Stimulated activated CD4-positive, alpha-beta T cell treated with anti-CD3 and anti-CD28 coated beads, Interleukin-1b, Interleukin-23, amount 100 ng/mL, for 48 hours (primary cell): ENCODE measurements at places on chromosomes 1 and 21.

- DNase-seq = no peak
Observed at GRCh38 chr1:74637296-74637695, 36.3 kb downstream of the ERICH3 start.

GRCh38 chr1:212777151-212777550, 14.4 kb downstream of the NSL1 start:
- no peak for DNase-seq

DNA sequence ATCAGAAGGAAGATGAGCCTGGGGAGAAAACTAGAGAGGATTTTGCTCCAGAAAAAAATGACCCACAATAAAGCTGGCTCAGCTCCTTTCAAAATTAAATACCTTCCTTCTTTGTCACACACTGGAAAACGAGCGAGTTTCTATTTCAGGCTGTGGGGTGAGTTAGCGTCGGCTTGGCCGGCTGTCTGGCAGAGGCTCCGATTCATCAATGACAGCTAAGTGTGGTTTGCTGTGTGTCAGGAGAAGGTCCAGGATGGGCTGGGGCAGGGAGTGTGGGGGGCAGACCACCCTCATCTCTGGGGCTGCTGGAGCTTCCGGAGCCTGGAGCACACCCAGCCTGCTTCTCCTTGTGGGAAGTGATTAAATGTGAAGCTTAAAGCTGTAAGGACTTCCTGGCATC, 120.2 kb downstream of the ETS2 start:
- no peak for DNase-seq

- no peak for DNase-seq
Observed at GRCh38 chr1:10776190-10776905, 20.1 kb downstream of the CASZ1 start.

GRCh38 chr1:50858761-50859160, 101.3 kb downstream of the FAF1 start:
- no peak for DNase-seq

- DNase-seq = no peak
Observed at GRCh38 chr1:9680828-9681227, 29.3 kb downstream of the PIK3CD start.

DNA sequence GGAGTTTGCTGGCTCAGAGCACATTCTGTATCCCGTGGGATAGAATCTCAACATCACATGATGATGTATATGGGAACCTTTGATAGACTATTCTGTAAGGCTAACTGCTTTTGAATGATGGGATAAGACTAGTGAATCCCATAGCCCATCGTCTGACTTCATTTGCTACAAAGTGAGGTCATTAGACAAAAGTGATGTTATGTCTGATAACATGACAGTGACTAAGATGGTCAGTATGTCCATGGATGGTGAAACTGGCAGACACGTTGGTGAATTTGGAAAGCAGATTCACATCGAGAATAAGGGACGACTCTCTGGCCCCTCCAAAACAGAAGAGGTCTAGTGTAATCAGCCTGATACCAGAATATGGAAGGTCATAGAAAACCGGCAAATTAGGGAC, 108.4 kb downstream of the HHAT start:
- DNase-seq = no peak

DNA sequence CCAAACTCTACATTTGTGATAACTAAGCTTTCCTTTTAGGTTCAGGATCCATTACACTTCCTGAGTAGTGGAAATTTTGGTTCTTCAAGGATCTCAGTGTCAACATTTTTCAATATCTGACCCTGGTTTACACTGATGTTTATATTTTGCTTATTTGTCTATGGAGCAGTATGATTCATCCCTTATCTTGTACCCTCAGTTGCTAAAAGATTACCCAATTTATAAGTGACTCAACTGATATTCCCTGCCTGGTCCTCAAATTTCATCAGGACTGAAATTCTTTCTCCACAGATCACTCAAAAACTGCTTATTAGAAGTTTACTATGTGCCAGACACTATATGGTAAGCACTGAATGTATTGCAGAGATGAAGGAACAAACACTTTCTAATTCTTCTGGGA, 139.1 kb upstream of the CHRM3 start:
- no peak for DNase-seq

DNA sequence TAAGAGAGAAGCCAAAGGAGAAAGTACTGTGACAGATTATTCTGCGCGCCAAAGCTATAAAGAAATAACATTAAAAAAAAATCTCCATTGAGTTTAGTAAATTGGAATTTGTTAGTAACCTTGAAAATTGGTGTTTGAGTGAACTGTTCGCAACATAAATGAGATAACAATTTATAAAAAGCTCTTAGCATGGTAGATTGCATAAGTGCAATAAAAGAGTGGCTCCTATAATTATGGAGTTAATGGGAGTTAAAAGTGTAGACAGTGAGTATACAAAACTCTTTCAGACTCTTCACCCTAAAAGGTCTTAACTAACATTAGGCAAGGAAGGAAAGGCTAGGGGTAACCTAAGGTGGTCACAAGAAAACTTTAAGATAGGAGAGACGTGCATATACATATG, 50.6 kb downstream of the RPRD2 start:
- DNase-seq = no peak

DNA sequence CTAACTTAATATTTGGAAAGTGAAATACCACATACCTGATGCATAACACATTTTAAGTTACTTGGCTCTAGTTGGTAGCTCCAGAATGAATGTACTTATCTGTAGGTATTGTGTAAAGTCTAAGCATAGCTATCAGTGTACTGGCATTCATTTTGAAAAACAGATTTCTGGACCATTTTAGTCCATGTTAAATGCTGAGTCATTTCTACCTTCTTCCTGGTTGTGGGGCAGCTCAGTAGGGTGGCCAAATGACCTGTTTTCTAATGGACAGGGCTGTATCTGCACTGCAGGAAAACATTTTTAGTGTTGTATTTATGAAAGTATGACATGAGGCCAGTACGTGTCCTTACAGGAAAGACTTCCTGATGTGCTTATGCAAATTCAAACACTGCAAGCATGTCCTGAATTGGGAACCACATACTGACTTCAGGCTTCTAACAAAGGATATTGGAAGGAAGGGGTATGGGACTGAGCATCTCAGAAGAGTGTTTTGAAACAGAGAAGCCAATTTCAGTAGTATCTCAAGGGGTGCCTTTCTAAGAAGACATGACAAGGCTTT, 300.3 kb upstream of the B3GALT2 start:
- DNase-seq = no peak

- no peak for DNase-seq
Observed at GRCh38 chr1:180231506-180231921, 1.4 kb downstream of the LHX4 start.

- no peak for DNase-seq
Observed at GRCh38 chr1:29777522-29777921, 541.2 kb downstream of the PTPRU start.

- DNase-seq = no peak
Observed at GRCh38 chr21:23455676-23456075, 2151.6 kb downstream of the MRPL39 start.

DNA sequence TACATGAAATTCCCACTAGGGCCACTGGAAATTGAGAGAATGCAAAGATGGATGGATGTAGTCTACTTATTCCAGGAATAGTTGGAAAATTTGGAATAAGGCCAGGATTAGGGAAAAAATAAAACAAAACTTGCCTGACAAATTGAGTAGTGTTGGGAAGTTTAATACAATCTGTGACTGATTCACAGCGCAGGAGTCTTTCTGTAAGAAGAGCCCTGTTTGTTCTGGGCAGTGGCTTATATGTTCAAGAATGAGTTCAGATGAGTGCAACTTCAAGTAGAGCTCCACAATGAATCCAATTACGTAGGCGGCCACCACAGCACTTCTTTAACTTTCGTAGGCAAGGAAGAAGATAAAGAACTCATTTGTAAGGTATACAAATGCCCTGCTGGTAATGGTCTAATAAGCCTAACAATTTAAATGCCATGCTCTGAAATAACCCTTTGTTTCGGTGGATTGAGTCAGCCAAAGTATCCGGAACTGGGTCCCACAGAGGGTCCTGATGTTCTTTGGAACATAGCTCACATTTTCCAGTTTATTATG, 47.1 kb upstream of the KCNE1 start:
- DNase-seq = no peak

GRCh38 chr1:176033474-176033873, 173.6 kb downstream of the COP1 start:
- DNase-seq = no peak

DNA sequence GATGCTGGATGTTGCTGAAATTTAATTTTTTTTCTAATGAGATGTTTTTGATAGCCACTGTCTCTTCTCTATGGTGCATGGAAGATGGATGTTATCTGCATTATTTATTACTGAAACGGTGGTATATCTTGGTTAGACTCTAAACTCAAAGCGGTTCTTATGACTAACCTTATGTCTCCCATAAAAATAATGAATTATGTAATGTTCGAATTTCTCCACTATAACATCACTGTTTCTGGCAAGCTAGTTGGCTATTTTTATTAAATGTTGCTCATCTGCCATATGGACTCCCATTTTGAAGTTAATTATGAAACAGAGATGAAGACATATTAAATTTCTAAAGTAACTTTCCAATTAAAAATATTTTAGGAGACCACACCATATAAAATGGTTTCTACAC, 808.6 kb upstream of the ADGRL4 start:
- no peak for DNase-seq

- no peak for DNase-seq
Observed at GRCh38 chr1:40722622-40723021, 31.1 kb downstream of the NFYC start.

DNA sequence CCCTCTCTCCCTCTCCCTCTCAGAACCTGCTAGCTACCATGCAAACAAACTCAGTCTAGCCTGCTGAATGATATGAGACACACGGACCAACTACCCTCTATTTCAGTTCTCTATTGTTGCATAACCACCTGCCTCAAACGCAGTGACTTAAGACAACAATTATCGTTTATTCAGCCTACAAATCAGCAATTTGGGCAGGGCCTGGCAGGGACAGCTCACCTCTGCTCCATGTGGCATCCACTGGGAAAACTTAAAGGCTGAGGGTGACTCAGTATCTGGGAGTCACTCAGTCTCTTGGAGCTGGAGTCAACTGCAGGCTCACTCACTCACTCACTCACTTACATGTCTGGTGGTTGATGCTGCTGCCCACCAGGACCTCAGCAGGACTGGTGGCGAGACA, 121.3 kb downstream of the SEC16B start:
- no peak for DNase-seq

DNA sequence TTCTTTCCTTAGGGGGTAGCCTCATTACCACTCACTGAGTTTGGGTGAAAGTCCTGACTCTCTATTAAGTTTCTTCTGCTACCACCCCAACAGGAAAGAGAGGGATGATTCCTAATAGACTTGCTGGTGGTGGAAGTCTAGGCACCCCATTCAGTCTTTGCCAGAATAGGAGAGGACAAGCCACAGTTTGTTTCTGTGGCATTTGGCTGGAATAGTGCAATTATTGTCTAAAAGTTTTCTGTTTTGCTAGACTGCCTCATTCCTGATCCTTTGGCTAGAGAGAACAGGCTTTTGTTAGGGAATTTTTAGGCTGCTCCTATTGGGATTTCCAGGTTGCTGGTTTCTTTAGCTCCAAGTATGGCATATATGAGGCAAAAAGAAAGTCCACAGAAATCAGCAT, 9.9 kb upstream of the HJV start:
- DNase-seq = no peak

GRCh38 chr1:195327361-195327760, 1280.9 kb downstream of the KCNT2 start:
- no peak for DNase-seq

DNA sequence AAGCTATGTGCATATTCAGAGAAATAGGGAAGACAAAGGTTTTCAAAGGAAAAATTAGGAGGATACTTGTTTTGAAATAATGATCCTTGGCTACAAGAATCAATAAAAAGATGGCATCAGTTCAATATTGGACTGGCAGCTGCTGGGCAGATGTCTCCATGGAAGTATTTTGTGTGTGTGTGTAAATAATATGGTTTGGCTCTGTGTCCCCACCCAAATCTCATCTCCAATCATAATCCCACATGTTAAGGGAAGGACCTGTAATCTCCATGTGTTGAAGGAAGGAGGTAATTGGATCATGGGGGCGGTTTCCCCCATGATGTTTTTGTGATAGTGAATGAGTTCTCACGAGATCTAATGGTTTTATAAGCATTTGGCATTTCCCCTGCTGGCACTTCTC, 40.4 kb upstream of the LRRC7 start:
- DNase-seq = no peak

GRCh38 chr1:119323216-119323982, 45.2 kb upstream of the HAO2 start:
- no peak for DNase-seq

DNA sequence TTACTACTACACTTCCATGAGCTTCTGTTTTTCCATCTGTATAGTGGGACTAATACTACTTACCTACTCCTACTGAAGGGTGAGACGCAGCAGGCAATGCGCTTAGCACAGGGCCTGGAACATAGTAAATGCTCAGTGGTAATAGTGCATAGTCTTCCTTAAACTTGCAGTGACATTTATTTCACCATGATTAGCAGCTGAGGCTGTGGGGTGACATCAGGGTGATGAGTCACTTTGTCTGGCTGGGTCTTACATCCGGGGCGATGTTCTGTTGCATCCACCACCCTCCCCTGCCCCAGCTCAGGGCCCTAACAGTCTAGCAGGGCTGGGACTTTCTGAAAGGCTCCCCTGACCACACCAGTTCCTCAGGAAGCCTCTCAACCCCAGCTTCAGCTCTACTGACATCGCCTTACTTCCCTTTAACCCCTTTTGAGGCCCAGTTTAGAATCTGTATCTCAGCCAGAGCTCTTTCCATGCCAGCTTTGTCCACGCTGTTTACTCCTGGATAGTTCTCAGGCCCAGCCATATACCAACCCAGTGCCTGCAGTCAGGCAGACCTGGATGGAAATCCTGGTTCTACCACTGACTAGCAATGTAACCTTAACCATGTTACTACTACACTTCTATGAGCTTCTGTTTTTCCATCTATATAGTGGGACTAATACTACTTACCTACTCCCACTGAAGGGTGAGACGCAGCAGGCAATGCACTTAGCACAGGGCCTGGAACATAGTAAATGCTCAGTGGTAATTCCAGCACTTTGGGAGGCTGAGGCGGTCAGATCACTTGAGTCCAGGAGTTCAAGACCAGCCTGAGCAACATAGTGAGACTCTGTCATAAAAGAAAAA, 66.3 kb downstream of the CD58 start:
- DNase-seq = peak; percentile 84

DNA sequence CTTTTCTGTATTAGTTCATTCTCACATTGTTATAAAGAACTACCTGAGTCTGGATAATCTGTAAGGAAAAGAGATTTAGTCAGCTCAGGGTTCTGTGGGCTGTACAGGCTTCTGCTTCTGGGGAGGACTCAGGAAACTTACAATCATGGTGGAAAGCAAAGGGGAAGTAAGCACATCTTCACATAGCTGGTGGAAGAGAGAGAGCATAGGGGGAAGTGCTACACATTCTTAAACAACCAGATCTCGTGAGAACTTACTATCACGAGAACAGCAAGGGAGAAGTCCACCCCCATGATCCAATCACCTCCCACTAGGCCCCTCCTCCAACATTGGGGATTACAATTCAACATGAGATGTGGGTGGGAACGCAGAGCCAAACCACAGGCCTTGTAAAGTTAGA, 37.9 kb upstream of the AHCTF1 start:
- no peak for DNase-seq

GRCh38 chr1:109732390-109732881, 8.4 kb downstream of the GSTM3 start:
- DNase-seq = no peak

GRCh38 chr1:30872033-30872947, 36.3 kb downstream of the SDC3 start:
- no peak for DNase-seq

- no peak for DNase-seq
Observed at GRCh38 chr1:22892789-22893188, 79.9 kb downstream of the LACTBL1 start.
